ENCODE measurements at places on chromosomes 6 and 20.

GRCh38 chr6:33765368-33765767, 18.7 kb upstream of the IP6K3 start:
- DNase-seq: no peak

DNA sequence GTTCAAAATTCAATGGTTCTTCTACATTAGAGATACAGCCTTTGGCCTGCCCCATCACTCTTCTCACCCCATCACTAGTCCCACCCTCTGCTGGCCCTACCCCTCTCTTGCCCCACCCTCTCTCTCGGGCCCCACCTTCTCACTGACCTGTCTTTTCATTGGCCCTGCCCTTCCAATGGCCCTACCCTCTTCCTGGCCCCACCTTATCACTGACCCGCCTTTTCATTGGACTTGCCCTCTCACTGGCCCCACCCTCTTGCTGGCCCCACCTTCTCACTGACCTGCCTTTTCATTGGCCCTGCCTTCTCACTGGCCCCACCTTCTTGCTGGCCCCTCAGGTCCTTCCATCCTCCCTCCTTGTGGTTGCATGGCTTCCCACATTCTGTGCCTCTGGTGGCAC, 107.2 kb upstream of the PLEKHG1 start:
- DNase-seq: no peak

DNA sequence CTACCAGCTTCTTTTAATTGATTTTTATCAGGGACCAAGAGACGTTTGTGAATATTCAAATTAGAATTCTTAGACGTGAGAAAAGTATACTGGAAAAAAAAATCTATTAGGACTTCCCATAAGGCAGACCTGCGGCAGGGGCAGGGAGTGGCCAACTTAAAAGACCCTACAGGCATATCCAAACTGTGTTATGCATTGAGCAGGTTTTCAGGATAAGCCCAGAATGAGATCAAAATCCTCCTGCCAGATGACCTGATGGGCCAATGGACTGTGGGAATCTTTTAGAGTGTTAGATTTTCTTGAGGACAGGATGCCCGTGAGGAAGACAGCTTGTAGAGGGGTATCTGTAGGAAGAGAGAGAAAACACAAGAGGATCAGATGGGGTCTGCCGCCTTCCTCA, 391.5 kb downstream of the CD83 start:
- no peak for DNase-seq

GRCh38 chr20:1855109-1855508, 40.1 kb upstream of the SIRPA start:
- no peak for DNase-seq

DNA sequence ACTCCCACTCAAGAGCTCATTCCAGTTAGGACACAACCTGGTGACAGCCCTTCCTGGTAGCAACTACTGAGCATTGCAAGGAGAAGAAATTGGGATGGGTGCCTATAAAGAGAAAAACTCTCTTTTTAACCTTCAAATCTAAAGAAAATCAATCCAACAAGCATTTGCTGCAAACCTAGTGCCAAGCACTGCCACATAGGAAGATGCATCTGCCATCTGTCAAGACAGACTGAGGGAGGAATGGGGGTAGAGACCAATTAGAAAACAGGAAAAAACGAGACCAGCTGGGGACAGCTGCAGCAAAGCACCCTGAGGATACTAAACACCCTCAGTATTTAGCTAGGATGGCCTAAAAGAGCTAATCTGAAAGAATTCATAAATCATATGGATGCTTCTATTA, 27.9 kb downstream of the HLA-DMB start:
- DNase-seq: no peak

- DNase-seq: peak; percentile 19
These were observed 242.9 kb downstream of the CDC5L start for GRCh38 chr6:44630125-44631028.

DNA sequence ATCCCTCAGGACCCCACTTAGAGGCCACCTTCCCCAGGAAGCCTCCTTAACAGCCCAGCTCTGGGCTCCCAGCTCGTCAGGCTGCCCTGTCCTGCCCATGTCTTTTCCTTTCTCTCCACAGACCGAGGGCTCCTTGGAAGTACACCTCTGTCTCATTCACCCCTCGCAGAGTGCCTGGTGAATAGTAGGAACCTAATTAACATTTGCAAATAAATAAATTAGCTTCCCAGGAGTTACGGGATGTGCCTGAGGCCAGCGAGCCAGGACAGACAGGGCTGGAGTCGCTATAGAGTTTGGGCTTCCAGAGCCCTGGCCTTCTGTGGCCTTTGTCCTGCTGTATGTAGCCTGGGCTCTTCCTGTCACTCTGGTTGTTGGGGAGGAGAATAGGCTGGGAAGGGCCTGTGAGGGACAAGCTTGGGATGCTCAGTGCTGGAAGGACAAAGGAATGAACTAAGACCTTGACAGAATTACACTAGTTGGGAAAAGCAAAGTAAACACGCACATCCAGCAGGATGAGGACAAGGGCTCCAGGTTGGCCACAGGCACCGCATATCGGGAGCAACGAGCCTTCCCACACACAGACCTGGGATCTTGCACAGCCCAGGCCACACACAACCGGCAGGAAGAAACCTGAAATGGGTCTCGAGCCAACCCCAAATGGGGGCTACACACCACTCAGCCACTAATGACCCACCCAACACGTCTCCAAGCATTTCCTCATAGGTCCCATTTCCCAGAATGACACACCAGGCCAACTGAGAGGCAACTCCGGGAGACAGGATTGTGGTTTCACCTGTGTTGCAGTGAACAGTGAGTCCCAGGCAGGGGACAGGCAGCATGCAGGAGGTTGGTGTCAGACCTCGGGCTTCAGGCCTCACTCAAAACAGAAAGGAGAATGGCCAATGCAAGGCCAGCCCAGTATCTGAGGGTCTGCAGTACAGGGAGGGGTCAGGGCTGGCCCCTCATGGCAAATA, 9.7 kb downstream of the MAP1LC3A start:
- DNase-seq: no peak

DNA sequence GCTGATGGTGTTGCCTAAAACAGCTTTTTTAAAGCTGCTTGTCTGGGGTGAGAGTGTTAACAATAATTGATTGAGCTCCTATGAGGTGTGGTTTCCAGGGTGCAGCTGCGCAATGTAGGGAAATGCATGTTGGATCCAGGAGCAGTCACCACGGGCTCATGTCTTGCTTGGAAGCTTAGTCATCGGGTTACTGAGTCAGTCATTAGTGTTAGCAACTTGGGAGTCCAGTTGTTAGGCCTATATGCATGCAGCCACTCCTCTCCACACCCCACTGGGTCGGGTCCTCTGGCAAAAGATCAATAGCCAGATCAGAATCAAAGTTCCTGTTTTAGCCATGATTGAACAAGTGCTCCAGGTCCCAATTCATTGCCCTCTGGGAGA, 271.7 kb upstream of the CHD6 start:
- DNase-seq: no peak

DNA sequence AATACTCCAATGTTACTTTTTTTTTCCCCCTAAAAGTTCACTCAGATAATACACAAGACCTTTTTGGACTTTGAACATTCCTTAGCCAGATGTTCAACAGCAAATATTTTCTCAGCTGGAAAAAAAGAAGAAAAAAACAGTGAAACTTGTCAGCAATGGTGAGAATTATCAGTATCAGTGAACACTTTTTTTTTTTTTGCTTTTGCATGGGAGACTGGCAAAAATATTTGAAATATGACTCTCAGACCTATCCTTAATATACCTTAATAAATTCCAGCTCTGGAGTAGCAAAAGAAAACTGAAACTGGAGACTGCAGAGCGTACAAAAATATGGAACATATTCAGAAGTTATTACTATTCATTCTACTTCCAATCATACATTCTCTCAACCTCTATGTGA, 92.3 kb downstream of the RFPL4B start:
- DNase-seq: no peak

DNA sequence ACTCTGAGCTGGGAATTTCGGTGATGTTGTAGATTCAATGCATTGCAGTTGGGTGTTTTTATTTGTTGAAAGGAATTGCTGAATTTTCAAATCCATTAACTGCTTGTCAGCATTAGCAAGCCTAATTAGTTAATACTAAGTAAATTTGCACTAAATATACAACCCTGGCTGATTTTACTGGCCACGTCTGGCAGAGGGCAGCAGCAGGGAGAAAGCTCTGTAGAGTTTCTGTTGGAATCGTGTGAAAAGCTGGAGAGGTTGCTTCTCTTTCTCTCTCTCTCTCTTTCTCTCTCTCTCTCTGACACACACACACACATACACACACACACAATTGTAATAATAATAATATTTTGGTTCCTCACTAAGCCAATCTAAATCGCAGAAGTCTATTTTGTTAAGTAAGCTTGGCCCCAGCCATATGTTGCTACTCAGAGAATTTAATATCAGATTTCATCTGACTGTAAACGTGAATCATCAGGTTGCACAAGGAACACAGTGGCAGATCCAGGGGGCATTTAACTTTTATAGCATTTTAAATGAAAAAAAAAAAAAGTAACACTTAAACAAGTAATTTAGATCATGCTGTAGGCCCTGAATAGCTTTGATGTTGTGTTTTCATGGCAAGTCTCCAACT, 289.5 kb downstream of the ESR1 start:
- DNase-seq: peak; percentile 71

- no peak for DNase-seq
These were observed 22.6 kb downstream of the NOL4L start for GRCh38 chr20:32562495-32562911.

GRCh38 chr20:10280018-10280908, 61.6 kb downstream of the SNAP25 start:
- no peak for DNase-seq

DNA sequence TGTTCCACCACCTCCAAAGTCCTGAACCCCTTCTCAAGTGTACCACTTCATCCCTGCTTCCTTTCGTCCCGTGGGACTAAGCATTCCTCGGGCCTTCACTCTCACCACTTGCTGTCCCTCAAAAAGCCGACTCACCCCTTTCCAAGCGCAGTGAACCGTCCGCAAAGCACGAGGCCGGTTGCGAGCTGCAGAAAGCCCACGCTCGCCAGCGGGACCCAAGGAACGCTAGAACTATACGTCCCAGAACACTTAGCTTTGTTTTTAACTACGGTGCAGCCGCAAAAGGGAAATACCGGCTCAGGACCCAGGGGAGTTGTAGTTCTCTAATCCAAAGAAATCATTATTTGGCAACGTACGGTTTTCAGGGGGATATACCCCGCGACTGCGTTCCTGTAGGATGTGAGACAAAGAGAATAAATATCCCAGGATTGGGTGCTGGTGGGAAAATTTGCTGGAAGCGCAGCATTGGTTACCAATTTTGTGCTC, 416 bp upstream of the POLR1H start:
- no peak for DNase-seq

DNA sequence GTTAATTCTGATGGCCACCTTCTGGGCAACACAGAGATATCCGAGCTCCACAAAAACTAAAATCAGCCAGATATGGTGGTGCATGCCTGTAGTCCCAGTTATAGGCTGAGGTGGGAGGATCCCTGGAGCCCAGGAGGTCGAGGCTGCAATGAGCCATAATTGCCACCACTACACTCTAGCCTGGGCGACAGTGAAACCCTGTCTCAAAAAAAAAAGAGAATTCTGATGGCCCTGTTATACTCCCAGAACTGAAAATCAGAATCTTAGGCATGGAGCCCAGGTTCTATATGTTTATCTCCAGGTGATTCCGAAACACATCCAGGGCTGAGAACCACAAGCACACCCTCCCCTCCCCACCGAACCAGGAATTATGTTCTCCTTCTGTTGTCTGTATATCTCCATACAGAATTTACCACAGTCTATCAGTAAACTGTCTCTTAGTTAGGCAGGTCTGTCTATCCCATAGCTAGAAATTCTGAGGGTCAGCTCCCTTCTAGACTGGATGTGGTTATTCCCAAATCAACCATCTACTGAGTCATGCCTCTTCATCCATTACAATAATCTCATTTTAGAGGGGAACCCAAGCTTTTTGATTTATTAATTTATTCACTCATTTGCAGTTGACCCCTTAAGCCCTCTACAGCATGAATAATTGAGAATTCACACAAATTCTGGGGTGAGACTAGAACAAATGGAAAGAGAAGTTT, 24.8 kb upstream of the CCND3 start:
- DNase-seq: no peak

DNA sequence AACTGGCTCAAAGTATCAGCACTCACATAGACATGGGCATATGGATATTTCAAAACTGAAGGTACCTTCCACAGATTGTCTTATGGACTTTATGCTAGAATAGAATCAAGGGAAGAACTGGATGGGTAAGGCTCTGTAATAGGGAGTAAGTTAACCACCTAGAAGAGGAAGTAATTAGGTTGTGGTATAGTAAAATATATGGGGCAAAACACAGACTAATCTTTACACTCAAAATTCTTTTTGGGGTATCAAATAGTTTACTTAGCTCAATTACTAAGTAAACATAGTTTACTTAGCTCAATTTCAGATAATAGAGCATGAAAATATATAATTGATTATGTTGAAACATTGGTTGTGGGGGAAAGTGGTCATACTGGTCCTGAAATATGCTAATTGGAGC, 94.2 kb upstream of the ATXN1 start:
- DNase-seq: no peak

GRCh38 chr20:36854348-36855240, 21.3 kb upstream of the TLDC2 start:
- no peak for DNase-seq

DNA sequence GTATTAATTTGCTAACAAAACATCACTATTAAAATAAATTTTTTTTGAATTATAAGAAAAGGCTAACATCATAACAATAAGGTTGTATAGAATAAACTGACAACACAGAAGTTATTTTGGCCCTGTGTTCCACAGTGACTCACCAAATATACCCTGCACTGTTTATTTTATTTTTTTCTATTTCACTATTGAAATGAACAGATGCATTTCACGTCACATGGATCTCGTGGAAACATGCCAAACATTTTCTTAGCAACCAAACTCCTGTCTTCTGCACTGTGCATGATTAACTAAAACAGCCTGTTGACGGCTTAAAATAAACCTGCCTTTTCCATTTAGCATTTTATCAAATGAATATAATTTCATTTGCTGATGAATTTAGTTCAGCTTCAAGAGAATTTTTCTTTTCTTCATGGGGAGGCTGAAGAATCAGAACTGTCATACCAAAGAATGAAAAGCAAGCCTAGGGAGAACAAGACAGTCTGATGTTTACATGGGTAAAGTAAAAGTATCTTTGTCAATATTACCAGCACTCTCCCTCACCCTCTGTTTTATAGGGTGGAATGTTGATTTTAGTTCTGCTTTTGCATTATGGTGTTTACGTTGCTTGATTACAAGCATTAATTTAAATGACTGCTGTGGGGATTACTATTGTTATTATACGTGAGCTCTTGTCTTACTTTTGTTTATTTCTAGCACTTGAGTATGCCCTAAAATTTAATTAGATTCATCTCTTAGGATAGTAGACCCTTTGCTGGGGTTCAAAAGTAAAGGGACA, 115.3 kb downstream of the LCA5 start:
- peak; percentile 99 for DNase-seq

Measured in endothelial cell of umbilical vein (primary cell).